ENCODE measurements at places on chromosomes 4 and X.

GRCh38 chrX:150696331-150696730 lies 3.1 kb downstream of the MTMR1 start:
- DNase-seq = no peak

- no peak for DNase-seq
These were observed 97.0 kb upstream of the LNX1 start for GRCh38 chr4:53688186-53688790.

- DNase-seq = no peak
These were observed 39.7 kb downstream of the ANAPC10 start for GRCh38 chr4:145058256-145058655.

GRCh38 chrX:65674204-65674893 lies 6.9 kb downstream of the MSN start:
- peak; percentile 31 for DNase-seq

- DNase-seq = no peak
These were observed 93.7 kb upstream of the ADRA2C start for GRCh38 chr4:3672465-3672831.

GRCh38 chrX:38175139-38175538 lies 45.5 kb downstream of the SRPX start:
- no peak for DNase-seq

GRCh38 chr4:87057835-87058355 lies 123.1 kb downstream of the AFF1 start:
- DNase-seq = no peak

DNA sequence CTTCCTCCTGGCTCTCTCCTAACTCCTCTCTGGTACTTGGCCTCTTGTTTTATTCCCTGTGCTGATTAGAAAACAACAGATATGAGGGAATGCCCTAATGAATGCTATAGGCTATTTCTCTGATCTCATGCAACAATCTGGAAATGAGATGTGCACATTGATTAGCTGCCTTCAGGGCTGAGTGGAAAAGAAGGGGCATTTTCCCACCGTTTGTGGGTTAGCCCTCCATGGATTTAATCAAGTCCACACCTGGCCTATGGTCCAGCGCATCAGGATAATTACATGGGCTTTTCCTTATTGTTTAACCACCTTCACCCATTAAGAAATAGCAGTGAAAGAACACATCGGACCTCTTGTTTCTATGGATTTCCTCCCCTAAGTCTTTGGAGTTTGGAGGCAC lies 70.0 kb downstream of the CAPN6 start:
- DNase-seq = no peak

GRCh38 chr4:9924750-9925149 lies 96.5 kb downstream of the SLC2A9 start:
- DNase-seq = no peak

- DNase-seq = no peak
These were observed 88.6 kb upstream of the DHRSX start for GRCh38 chrX:2589186-2590020.

DNA sequence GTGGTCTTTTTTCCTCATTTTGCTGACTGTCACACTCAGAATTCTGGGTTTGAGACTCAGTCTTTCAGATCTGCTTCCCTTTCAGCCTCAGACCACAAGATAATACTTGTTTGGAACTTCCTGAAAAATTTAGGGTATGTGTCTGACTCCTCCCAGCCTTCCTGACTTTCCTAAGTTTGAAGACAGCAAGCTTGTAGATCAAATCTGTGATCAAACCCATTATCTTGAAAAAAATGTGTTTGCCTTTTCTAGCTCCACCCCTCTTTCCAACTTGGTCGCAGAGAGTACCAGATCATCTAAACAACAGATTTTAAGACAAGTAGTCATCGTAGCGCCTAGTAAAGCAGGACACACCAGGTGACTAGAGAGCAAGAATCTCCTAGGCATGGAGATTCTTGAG lies 9.9 kb downstream of the BCAP31 start:
- DNase-seq = no peak

- no peak for DNase-seq
These were observed 64.1 kb downstream of the USP46 start for GRCh38 chr4:52595001-52595400.

DNA sequence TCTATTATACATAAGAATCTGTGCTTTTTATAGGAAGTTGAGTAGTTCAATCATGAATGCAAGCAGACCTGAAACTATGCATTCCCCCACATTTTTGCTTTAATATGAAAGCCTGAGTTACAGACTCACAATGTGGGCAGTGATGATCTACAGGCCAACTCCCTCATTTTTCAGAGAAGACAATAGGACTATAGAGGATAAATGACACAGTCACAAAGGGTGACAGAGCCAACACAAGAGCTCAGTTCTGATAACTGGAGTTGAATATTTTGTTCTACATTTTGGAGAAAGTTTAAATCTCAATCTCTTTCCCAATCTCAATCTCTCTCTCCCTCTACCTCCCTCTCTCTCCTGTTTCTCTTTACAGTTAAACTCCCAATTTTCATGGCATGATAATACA lies 27.0 kb downstream of the MBNL3 start:
- no peak for DNase-seq

DNA sequence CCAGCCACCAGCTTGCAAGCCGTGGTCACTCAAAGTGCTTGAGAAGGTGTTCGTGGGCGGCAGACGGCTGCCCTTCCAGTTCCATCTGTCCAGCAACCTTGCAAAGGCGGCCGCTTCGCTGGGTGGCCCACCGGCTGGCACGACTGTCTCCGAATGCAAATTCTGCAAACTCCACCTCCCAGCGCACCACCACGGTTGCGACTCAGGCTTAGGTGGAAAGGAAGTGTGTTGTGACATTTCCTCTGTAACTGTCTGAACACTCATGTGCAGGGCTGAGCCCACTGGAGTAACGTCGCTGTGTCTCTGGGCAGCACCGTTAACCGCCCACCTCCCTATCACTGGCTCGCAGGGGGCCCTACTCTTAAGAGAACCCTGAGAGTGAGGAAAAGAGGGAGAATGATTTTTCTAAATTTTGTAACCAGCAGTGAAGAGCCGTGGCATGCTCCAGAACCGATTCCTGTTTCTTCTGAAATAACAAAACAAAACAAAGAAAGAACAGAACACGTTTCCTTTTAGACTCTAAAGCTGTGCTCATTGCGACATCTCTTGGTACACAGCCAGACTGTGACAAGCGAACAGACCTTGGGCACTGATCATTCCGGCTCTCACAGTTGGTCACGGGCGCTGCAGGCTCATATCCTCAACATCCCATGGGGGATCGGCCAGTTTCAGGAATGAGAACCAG lies at the start of gene P2RY8:
P2RY8 (minus strand) TSS at position 155 of the 685 bp plus-strand sequence. CDS start 70,627 bp downstream, outside the sequence.
- DNase-seq = peak; percentile 86

- no peak for DNase-seq
These were observed 83.5 kb upstream of the PLAC1 start for GRCh38 chrX:134741746-134742145.

DNA sequence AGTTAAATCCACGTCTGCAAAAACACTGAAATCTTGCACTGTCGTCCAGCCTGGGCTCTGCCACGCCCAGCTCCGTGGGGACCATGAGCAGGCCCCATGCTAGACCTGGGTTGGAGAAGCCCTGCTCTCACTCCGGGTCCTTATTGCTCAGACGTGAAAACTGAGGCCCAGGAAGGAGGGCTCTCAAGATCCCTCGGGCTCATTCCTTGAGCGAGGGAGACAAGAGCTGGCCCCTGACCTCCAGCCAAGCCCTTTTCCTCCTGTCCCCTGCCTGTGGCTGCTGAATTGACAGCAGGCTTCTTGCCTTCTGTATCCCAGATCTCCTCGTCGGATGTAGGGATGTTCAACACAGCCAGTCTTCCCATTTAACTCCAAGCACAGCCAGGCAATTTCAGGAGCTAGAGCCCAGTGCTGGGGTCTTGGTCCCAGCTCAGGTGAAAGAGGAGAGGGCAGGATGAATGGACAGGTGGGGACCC lies 109.5 kb downstream of the CPZ start:
- DNase-seq = no peak

GRCh38 chrX:1264556-1264955 lies 4.1 kb upstream of the CSF2RA start:
- no peak for DNase-seq

DNA sequence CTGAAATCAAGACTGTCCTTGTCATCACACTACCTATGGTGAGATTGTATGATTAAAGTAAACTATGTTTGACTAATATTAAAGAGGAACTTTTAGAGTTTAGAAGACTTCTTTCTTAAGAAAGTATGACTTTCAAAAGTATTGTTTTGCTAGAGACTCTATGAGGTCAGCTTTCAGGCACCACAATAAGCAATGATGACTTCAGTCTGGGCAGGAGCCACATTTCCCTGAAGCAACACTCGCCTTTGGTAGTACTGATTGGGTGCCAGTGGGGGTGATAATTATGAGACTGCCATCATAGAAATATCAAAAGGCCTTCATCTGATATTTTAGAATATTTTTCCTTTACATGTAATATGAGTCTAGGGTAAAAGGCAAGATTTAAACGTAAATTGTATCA lies 212.6 kb downstream of the DTHD1 start:
- no peak for DNase-seq

- DNase-seq = no peak
These were observed 49.2 kb upstream of the HSD17B10 start for GRCh38 chrX:53483416-53483815.

GRCh38 chr4:183253451-183253850 lies 66.6 kb downstream of the CLDN22 start:
- DNase-seq = no peak

- DNase-seq = peak; percentile 46
These were observed at the start of gene TMEM156 for GRCh38 chr4:39032218-39033085. TSS of gene TMEM156 (minus strand) at chr4:39032409. CDS start at chr4:39032313, 96 bp downstream.

DNA sequence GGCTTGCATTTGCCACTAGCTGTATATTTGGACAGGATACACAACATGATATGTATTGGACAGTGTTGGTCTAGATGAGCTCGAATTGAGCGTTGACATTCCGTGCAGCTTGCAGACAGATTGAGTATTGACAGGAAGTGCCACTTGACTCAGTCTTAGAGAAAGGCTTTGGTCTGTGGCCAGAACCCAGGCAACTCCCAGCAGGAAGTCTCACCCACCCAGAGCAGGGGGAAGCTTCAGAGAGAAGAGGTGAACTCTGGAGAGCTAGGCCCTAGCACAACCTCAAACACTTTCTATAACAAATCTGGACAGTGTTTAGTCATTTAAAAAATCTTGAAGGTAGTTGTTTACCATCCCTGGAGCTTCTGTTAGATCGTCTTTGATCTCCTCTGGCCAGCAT lies 280.5 kb downstream of the FBXW7 start:
- peak; percentile 85 for DNase-seq

GRCh38 chrX:10725071-10725470 lies 104.7 kb upstream of the MID1 start:
- DNase-seq = no peak

- DNase-seq = no peak
These were observed 40.2 kb upstream of the SULT1B1 start for GRCh38 chr4:69800599-69800998.

GRCh38 chrX:154317391-154317995 lies 21.9 kb downstream of the TKTL1 start:
- DNase-seq = peak; percentile 39

DNA sequence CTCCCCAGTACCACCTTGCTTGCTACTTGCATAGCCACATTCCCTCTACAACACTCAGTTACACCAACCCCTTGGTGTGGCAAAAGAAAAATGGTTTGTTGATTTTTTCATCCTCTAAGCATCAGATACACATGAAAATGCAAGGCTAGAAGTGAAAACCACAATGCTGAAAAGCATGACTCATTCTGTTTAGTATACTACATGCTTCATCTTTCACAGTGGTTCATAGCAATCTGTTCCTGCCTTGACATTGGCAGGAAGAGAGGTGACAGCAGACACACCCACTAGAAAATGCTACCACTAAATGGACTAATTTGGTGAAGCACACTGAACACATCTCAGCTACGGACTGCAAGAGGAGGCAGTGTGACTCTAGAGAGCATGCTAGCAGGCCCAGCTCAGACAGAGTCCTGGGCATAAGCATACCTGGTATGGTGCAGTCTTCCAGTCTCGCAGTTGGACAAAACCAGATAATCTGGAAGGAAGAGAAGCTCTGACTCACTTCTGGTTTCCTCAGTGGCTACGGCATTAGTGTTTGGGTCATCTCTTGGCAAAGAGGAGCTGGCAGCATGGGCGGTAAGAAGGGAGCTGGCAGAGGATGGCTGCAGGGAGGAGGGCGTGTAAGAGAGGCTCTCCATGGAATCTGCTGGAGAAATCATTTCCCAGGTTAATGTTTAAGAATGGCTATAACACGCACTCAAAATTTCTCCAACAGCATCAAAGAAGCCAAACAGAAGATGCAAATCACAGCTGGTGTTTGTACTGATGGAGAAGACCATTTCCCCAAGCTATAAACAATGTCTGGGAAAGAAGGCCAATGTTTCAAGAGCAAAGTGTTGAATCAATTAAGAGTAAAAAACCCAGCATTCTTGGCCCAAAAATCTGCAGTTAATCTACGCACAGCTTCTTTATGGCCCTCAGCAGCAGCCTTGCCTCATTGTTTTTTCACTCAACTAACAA lies 37.8 kb downstream of the GAB3 start:
- DNase-seq = peak; percentile 45

DNA sequence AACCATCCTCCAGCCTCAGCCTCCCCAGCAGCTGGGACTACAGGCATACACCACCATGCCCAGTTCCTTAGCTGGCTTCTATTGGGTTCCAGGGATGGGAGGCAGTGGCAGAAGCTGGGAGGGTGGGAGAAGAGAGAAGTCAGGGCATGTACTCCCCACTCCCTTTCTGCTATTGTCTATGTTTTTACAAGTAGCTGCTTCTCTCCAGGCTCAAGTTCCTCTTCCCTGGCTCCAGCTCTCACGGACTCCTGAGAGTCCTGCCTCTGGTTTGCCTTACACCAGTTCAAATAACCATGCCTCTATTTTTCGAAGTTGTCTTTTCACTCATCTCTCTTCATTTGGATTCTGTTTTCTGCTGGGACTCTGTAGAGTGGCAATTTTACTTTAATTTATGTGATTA lies 2.9 kb downstream of the TBC1D9 start:
- no peak for DNase-seq

DNA sequence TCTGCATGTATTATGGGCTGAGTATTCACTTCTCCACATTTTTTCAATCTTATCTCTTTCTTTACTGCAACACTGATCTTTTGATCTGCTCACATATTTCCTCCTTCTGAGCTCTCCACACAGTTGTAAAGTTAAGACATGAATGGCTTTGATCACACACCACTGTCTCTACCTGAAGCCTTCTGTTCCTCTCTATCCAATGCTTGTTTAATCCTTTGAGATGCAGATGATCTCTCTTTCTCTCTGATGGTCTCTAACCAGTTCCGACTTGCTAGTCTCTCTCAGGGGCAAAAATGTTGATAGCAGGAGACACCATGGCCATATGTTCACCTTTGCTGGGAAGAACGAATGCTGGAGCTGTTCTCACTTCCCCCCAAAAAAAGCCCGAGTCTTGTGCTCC lies 162.4 kb downstream of the UNC5C start:
- DNase-seq = no peak

GRCh38 chr4:178953447-178954120 lies 1511.3 kb upstream of the AGA start:
- DNase-seq = no peak

All from CD4-positive, alpha-beta T cell treated with Interleukin-17A for 4 hours (primary cell).